ENCODE measurements at places on chromosomes 7 and 10.

- no peak for DNase-seq
These were observed 503.2 kb upstream of the MKI67 start for GRCh38 chr10:128629111-128630096.

- DNase-seq: no peak
These were observed 16.2 kb downstream of the PFKFB3 start for GRCh38 chr10:6218692-6219493.

GRCh38 chr7:121420976-121421375, 24.9 kb upstream of the FAM3C start:
- DNase-seq: no peak

DNA sequence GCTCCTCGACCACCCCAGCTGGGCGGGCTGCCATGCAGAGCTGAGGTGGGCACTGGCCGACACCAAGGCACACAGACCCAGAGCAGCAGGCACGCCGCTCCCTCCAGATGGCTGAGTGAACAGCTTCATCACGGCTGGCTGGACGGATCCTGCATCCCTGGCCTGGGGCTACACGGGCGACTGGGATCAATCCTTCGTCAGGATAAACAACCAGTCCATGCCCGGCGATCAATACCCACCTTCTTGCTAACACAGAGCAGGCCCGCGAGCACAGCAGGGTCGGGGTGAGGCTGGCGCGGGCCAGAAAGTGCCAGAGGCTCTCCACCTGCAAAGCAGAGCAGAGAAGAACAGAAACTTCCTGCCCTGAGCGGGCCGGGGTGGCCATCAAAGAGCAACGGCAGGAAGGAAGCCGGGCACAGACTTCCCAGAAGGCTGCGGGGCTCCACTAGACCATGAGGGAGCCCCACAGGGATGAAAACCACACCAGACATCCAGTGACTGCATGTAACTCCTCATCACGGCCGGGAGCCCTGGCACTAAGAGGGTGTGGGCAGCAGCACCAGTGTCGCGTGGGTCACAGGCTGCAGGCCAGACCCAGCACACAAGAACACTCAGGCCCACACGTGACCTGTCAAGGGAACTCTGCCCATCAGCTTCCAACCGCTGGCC, 166.4 kb downstream of the MAD1L1 start:
- no peak for DNase-seq

DNA sequence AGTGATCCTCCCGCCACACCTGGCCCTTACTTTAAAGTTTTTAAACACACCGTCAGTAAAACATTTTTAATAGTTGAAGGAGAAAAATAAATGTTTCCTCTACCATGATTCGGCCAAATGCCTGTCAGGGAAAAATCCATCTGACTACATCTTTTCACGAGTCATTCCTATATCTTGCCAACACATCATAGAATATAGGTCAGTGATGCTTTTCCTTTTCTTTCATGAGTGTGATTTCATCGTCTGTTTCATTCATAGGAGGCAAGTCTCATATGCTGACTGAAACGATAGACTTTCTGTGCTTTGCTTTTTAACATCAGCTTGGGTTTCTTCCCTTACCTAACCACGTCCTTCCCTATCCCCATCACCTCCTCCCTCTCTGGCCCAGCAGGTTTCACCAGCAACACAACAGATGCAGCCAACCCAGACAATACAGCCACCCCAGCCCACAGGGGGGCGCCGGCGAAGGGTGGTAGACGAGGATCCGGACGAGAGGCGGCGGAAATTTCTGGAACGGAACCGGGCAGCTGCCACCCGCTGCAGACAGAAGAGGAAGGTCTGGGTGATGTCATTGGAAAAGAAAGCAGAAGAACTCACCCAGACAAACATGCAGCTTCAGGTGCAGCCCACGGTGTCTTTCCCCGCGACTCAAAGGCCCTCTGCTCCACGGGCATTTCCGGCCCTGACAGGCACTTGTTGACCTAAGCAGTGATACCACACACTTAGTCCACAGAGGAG, 149.2 kb downstream of the TRIL start:
- no peak for DNase-seq

DNA sequence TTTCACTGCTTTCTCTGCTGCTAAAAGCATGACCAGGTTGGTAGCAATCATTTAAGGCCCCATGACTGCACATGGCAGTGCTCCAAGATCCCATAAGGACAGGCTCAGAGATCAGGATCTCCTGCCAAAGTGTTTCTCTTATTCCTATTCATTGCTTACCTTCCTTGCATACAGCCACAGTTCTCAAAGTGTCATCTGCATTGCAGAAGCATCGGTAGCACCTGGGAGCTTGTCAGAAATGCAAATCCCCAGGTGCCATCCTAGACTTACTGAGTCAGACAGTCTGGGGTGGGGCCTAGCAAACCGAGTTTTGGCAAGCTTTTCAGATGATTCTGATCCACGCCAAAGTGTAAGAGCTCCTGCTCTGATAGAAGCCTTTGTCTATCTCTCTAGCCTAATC, 489.0 kb upstream of the AUTS2 start:
- no peak for DNase-seq

DNA sequence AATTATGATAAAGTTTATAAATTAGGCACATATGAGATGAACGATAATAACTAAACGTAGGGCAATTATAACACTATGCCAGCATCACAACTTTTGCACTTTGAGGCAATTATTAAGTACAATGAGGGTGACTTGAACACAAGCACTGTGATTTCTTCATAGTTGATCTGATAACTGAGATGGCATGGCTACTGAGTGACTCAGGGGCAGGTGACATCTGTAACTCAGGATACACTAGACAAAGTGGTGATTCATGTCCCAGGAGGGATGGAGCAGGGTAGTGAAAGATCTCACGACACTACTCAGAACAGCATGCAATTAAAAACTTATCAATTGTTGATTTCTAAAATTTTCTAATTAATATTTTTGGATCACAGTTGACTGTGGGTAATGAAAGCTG, 98.3 kb upstream of the ARHGAP21 start:
- DNase-seq: no peak

DNA sequence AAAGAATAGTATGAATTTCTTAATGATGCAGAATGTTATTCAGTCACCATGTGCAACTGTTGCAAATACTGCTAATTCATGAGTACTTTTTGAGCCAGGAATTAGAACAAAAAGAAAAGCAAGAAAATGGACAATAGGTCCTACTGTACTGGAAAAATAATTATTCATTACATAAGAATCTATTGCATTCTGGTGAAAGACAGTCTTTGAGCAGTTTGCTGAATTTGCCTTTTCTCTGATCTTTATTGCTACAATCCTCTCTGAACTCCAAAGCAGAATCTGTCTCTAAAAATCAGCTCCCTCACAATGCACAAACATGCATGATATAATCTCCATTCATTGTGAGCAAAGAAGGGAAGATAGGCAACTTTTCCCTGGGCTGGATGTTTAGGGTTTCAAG, 12.8 kb downstream of the IFIT2 start:
- no peak for DNase-seq

- DNase-seq: no peak
These were observed 1272.8 kb downstream of the TYW1 start for GRCh38 chr7:68269405-68269804.

DNA sequence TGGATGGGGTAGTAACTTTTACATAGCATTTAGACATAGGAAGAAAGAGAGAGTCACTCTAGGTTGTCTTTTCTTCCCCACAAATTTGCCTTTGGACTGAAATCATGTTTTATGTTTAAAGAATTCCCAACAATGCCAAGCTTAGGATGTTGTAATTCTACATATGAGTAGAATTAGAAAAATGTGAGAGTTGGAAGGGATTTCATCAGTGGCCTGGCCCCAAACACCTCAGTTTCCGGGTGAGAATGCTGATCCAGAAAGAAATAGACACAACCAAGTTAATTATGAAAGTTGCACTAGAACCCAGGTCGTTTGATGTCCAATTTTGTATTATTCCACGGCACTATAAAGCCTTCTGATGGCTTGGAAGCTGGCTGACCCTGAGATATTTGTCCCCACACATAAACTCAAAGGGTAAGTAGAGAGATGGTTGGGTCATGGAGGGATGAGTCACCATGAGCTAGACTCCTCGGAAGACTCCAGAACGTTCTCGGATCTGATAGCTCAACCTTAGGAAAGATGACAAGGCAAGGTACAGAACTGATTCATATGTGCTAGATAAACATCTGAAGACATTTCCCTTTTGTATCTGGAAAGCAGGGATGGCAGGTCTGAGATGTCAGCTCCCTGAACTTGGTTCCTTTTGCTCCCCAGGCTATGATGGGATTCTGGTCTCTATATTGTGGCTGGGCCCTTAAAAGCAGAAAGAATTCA, 48.8 kb upstream of the SLC35B4 start:
- no peak for DNase-seq

DNA sequence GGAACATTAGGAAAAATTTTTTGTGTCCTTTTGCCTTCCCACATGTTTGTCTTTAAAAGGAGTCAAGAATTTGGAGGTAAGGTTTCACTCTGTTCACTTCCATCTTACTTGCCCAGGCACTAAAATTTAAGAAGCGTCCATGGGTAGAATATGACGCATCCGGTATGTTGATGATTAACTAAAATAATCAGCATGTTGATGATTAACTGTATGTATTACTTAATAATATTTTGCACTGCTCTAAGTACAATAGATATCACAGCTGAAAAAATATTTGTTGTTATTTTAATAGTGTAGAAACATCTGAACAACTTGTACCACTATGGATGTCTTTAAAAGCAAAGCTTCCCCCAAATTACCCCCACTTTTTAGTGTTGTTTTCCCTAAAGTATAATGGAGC, 11.5 kb downstream of the ANKRD22 start:
- no peak for DNase-seq

DNA sequence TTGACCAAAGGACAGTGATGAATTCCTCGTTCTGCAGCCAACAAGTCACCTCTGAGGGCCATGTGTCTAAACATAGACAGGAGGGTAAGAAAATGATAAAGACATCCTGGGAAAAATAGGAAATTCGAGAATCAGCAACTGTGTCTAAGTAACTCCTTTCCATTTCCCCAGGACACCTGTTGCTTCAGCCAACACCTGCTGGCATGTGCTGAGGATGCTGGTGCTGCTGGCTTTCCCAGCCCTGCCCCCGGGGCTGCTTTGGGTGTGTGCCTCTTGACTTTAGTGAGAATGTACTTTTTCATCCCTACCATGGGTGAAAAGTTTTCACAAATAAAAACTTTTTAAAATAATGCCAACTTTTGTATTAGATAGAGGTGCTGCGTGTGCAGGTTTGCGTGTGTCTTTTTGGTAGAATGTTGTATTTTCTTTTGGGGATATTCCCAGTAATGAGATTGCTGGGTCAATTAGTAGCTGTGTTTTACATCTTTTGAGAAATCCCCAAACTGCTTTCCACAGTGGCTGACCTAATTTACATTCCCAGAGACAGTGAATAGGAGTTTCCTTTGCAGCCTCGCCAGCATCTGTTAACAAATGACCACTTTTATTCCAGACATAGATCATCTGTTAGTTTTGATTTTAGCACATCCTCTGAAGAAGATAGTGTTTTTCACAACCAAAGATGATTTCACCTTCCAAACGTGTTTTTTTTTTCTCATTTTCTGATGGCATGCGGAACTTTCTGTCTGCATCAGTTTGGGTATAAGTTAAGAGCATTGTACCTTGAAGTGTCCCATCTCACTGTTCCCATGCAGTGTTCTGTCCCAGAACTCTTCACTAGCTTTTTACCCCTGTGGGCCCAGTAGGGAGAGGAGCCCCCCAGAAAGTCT, 104.2 kb upstream of the ACBD5 start:
- DNase-seq: no peak

- DNase-seq: no peak
These were observed 75.9 kb upstream of the NXPH1 start for GRCh38 chr7:8357536-8357935.

DNA sequence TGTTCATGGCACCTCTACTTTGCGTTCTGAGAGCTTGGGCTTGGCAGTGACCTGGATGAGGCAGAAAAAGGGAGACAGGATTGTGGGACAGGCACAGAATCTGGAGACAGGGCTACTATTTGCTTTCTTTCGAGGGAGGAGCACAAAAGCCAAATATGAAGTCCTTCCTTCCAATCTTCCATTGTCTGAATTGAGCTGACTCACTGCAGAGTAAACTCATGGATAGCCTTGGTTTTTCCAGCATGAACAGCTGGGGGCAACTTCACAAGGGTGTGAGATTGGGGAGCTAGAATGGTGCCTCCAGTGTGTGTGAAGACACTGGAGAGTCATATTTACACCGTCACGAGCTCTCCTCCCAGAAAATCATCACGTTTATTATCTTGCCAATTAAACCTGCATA, 55.6 kb upstream of the NRP1 start:
- DNase-seq: no peak

- DNase-seq: no peak
These were observed 156.7 kb upstream of the BET1 start for GRCh38 chr7:94160719-94161435.

- no peak for DNase-seq
These were observed 10.2 kb upstream of the REPIN1 start for GRCh38 chr7:150358433-150358832.

- no peak for DNase-seq
These were observed 489.1 kb upstream of the PODXL start for GRCh38 chr7:132045481-132045980.

DNA sequence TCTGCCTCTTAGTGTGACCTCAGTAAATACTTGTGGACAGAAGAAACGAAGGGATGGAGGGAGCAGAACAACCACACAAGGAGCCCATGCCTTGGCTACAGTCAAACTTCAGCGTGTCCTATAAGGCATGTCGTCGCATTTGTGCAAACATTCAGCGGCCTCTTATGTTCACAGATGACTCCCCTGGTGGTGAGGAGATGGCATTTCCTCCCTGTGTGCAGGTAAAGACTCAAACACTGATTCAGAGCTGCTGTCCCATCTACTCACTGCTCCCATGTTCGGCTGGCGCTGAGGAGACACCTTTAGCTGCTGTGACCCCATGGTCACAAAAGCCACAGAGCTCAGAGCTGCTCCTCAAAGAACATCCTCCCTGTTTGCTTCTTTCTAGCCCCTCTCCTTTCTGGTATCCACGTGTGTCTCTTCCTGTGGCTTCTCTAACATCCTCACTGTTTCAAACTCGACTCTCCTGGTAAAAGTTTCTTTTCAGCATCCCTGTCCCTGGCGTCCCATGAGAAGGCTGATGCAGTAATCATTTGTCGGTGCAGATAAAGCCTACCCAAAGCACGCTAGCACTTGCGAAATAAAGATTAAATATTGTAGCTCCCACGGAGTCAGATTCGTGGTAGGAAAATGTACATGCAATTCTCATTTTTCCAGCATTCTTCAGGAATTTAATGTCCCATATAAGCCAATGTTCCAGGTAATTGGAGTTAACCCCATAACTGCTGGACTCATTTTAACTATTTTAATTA, 124.9 kb upstream of the NEBL start:
- DNase-seq: no peak

GRCh38 chr7:30941582-30942323, 22.0 kb upstream of the GHRHR start:
- DNase-seq: no peak

DNA sequence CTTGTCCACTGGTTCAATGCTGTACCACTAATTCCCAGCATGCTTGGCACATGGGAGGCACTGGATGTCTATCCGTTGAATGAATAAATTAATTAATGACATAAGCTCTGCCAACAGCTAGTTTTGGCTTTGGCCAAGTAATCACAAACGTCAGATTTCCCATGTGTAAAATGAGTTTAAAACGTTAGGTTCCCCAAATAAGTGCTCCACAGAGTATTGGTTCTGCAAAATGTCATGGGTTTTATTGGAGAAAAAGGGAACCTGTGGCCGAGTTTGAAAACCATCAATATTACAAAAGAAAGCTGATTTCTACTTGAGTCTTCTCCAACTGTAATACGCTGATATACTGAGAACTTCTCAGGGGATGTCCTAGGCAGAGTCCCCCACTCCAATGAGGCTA, 23.2 kb downstream of the ELMO1 start:
- no peak for DNase-seq

- DNase-seq: no peak
These were observed 12.1 kb downstream of the TFR2 start for GRCh38 chr7:100629117-100629716.
